ENCODE measurements at places on chromosomes 11 and 22.

DNA sequence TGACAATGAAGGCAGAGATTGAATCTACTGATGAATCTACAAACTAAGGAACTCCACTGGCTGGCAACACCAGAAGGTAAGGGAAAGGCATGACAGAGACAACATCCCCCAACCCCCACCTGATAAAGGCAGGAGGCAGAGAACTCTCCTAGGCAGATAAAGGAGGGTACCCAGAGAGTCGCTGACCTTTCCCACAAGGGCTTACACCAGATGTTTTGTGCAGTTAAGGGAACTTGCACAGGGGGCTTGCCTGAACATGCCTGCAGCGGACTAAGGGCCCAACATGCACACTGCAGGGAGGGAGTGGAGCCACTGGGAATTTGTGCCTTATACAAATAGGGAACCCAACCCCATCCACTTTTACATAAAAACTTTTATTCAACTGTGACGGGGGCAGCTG is 1996.9 kb upstream of the RAG2 start:
- DNase-seq, result no peak

GRCh38 chr11:34300026-34300925 is 57.5 kb downstream of the ABTB2 start:
- DNase-seq, result no peak

GRCh38 chr11:75077316-75077715 is 19.4 kb downstream of the OR2AT4 start:
- no peak for DNase-seq

DNA sequence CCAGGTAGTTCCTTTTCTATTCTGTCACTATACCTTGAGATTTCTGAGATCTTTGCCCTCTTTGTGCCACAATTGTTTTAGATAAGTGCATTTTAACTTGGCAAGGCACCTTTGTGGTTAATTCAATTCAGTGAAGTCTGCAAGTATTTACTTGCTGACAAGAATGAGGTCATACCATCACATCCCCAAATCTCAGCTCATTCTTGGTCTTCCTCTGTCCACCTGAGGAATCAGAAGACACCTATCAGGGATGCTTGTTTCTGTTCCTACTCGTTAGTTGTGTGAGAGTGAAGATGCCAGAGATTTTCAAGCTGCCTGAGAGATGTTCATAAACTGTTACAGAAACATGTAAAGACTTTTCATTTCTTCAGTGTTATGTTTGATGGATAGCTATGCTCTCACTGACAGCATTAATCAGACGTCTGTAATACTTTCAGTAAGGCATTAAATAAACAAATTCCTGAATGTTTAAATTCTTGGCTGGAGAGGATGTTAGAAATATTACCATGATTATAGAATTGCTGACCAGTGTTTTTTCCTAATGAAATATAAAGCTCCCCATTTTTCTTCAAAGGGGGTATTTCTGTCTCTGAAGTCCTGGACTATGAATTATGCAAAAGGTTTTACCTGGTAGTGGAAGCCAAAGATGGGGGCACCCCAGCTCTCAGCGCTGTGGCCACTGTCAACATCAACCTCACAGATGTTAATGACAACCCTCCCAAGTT is 135.0 kb upstream of the MTNR1B start:
- DNase-seq, result no peak

DNA sequence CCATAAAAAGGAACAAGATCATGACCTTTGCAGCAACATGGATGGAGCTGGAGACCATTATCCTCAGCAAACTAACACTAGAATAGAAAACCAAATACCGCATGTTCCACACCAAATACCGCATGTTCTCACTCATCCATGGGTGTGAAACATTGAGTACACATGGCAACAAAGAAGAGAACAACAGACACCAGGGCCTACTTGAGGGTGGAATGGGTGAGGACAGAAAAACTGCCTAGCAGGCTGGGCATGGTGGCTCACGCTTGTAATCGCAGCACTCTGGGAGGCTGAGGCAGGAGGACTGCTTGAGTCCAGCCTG is 12.3 kb downstream of the EHD1 start:
- DNase-seq, result no peak

DNA sequence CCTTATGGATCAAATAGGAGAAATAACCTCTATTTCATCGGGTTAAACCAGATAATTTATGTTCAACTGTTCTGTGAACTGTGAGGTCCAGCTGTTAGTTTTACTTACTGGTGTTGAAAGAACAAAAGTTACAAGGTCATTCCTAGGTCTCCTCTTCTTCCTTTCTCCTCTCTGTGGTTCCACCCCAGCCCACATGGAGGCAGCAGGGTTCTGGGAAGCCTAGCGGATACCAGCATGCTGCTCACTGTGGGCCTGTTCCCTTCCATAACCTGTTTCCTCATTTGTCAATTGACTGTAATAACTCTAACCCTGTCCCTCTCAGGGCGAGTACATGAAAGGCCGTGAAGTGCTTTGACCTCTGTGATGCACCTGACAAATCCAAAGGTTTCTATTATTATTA is 27.8 kb downstream of the RELT start:
- DNase-seq, result peak; percentile 45

Measured in ACHN (cell line).